ENCODE measurements at places on chromosomes 3 and 15.
A peak's percentile ranks its signal among the peaks of the same experiment; 100 is the strongest.

DNA sequence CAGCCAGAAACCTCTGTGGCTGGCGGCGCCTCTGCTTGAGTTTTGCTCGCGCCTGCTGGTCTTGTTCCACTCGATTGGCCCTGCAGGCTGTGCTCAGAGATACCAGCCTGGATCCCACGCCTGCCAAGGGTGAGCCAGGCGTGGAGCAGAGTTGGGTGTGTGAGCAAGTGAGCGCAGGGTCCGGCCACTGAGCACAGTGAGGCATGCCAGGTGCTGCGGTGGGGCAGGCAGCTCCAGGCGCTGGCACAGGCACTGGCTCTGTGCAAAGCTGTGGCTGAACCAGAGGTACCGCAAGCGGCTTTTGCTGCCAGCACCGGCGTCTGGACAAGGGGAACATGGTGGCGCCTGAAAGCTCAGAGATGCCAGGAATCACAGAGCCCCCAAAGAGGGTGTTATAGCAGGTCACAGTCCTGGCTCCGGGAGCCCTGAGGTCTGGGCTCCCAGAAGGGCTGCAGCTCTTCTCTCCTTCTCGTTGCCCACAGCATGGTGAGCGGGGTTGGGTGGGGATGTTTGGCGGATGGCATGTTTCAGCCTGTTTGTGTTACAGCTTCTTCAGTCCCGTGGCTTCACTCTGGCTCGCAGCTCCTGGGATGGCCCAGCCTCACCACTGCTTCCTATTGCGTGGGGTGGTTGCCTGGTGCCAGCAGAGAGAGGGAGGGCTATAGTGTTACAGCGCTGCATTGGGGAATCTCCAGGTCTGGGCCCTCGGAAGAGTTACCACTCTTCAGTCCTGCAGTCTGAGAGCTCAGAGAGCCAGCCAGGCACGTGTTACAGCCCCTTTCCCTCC, 73.9 kb downstream of the NR1D2 start:
- DNase-seq, result no peak

DNA sequence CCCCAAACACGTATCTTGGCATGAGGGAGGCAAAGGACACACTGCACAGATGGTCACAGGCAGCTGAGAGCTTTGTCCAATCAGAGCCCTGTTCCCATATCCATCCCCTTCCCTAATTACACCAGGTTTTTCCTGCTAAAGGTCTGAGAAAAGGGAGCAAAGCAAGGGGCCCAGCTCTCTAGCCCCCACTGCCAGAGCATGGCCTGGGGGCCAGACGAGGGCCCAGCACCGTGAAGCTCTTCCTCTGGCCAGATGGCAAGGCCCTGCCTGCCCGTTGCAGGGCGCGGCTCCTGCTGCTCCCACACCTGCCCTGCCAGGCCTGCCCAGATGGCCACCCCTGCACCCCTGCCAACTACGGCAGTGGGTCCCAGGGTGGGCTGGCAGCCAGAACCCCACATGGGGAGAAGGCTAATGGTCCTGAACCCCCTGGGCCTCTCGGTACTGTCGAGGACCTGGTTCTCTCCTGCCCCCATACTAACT, 3.2 kb downstream of the SHF start:
- no peak for DNase-seq

- no peak for DNase-seq
These were observed 5.2 kb upstream of the GNAI2 start for GRCh38 chr3:50230794-50231125.

GRCh38 chr15:88917760-88918159, 4.6 kb upstream of the MFGE8 start:
- DNase-seq, result no peak

GRCh38 chr15:77015646-77016320, 20.9 kb downstream of the PSTPIP1 start:
- DNase-seq, result no peak

DNA sequence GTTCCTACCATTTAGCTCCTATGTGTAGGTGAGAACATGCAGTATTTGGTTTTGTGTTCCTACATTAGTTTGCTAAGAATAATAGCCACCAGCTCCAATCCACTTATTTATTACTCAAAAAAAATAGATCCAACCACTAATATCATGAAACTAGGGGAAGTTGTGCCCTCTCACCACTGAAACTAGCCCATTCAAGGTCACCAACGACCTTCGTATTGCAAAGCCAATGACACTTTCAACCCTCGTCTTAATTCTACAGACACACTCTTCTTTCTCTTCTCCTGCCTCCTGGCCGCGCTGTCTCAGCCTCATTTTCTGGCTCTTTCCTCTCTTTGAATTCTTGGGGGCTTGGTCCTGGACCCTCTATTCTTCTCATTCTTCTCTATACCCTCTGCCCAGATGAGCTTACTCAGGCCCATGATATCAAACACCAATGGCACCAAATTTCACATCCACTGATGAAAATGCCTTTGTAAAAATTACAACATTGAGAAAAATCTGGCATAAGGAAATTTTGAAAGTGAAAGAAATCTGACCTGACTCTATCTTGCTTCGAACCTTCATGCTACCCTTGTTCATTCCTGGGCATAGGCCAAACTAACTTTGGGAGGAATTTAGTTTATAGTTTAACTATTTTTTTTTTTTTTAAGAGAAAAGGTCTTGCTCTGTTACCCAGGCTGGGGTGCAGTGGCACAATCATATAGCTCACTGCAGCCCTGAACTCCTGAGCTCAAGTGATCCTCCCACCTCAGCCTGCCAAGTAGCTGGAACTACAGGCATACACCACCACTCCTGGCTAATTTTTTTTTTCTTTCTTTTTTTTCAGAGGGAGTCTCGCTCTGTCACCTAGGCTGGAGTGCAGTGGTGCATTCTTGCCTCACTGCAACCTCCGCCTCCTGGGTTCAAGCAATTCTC, 25.4 kb upstream of the LIMD1 start:
- no peak for DNase-seq

- peak; percentile 58 for DNase-seq
These were observed 46.1 kb upstream of the RASGRP1 start for GRCh38 chr15:38610748-38611147.

- no peak for DNase-seq
These were observed 296.6 kb downstream of the NR2F2 start for GRCh38 chr15:96627031-96627568.

GRCh38 chr15:39625856-39626255, 45.0 kb downstream of the THBS1 start:
- no peak for DNase-seq

- DNase-seq, result no peak
These were observed 267.4 kb downstream of the ABHD5 start for GRCh38 chr3:43958005-43958770.

DNA sequence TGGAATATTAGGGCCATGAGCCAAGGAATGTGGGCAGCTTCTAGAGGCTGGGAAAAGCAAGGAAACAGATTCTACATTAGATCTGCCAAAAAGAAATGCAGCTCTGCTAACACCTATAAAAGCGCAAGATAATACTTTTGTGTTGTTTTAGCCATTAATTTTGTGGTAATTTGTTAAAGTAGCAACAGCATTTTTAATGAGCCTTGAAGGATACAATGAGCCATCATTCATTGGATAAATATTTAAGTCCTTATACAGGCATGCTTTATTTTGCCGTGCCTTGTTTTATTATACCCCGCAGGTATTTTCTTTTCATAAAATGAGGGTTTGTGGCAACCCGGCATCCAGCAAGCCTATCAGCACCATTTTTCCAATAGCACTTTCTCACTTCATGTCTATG, 15.0 kb downstream of the ARL14 start:
- DNase-seq, result no peak

- DNase-seq, result no peak
These were observed 98.9 kb downstream of the LRIG1 start for GRCh38 chr3:66401675-66402491.

DNA sequence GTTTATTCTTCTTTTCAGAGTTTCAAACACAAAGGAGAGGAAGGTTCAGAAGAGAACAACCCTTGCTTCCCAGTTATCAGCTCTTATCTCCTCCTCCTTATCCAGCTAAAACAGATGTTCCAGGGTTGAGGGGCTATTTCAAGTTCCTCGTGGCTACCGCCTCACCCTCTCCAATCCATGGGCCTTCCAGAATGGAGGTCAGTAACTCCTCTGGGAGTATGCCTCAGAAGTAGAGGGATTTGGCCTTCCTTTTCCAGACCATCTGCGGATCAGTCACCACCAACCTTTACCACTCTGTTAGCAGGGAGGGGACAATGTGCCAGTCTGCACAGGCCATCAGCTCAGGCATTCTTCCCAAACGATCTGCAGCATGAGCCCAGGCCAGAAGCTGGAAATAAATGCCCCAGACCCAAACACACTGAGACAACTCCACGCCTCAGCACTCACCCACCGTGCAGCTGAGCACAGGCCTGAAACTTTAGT, 14.8 kb downstream of the HTR3C start:
- DNase-seq, result no peak

DNA sequence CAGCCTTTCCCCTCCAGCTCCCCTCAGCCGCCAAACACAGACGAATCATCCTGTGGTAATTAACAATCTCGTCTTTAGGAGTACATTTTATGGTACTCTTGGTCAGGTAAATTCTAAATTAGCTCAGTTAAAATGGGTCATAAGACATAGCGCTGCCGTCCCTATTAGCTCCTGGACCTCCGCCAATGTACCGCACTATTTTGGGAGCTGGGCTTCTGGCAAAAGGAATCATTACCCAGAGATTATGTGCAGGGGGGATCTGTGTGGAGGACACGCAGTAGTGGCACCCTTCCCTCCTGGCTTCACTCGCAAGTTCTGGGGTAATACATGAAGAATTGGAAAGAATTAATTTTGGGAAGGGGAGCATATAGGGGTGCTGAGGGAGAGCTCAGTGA, 68.6 kb upstream of the ONECUT1 start:
- no peak for DNase-seq

DNA sequence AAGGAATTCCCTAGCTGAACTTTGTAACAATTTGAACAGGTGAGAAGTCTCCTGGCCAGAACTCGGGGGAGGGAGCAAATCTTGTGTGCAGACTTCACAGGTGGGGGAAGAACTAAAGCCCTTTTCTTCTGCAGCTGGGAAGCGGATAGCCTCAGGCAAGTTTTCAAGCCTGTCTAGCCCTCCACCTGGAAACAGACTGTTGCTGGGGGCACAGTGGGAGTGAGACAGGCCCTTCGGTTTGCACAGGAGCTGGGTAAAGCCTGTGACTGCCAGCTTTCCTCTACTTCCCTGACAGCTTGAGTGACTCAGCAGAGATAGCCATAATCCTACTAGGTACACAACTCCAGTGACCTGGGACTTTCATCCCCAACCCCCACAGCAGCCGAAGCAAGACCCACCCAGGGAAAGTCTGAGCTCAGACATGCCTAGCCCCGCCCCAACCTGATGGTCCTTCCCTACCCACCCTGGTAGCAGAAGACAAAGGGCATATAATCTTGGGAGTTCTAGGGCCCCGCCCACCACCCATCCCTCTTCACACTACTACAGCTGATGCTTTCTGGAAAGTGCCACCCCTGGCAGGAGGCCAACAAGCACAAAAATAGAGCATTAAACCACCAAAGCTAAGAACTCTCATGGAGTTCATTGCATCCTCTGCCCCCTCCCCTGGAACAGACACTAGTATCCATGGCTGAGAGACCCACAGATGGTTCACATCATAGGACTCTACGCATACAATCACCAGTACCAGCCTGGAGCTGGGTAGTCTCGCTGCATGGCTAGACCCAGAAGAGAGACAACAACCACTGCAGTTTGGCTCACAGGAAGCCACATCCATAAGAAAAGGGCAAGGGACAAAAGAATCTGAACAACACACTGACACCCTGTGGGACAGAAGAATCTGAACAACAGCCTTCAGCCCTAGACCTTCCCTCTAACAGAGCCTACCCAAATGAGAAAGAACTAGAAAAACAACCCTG, 479.0 kb downstream of the RAP2B start:
- no peak for DNase-seq

DNA sequence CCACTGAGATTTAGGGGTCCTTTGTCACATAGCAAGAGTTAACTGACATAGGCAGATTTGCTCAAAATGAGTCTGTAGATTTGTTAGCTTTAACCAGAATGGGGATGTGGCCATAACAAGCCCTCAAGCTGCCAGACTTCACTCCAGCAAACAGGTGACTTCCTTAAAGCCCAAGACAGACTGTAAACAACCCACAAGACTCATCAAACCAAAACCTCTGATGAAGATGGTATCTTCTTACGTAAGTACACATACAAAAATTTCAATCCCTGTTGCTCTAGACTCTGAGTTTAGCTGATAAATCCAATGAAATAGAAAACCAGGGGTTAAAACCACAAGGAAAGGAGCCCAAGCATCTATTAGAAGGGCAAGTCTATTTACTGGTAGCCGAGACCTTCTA, 18.2 kb upstream of the ZBTB20 start:
- no peak for DNase-seq

GRCh38 chr3:71133865-71134264, 449.7 kb downstream of the FOXP1 start:
- no peak for DNase-seq

DNA sequence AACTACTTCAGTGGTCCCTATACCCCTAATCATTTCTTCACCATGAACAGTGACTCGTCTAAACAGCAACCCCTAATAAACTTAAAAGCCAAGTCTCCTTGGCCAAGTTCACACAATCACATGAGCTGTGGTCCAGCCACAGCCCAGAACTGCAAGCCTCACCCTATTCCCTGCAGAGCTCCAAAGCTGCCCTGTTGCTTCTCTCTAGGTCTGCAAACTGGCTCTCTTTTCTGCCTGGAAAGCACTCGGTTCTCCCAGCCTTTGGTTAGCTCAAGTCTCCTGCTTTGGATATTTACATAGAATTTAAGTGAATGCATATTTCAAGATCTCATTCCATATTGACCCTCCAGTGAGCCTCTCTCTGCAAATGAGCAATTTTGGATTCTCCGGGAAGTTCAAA, 107.0 kb downstream of the TOP2B start:
- no peak for DNase-seq

DNA sequence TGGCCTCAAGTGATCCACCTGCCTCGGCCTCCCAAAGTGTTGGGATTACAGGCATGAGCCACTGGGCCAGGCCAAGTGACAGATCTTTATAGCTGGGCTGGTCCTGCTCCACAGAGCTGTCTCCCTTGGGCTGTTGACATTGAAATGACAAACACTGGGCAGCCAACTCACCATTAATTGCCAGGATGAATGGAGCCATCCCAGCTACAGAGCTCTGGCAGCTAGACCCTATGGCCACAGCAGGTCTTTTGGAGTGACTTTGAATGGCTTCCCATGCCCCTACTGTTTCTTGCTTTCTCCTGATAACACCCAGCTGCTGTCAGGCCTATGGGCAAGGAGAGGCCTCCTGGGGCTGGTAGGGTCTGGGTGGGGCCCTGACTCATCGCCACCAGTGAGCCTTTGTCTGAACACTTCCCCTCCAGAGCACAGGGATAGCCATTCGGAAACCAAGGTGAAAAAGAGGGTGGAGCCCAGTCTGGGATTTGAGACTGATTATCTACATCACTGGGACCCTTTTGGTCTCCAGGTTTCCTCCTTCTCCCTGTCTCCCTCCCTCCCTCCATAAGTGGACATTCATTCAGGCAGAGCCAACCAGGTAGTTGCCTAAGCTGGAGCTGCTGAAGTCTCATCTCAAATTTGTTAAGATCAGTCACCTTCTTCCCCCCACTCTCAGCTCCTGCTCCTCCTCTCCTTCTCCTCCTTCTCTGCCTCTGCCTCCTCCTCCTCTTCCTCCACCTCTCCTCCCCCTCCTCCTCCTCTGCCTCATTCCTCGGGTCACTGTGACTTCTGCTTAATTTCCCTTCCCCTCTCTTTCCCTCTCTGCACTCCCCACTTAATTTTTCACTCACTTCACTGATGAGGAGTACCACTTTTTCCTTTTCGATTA, 34.0 kb downstream of the BHLHE40 start:
- no peak for DNase-seq

Data from stimulated activated CD4-positive, alpha-beta T cell treated with anti-CD3 and anti-CD28 coated beads, Interleukin-4, amount 100 ng/mL, for 48 hours (primary cell).